HepG2 (cell line): ENCODE measurements at places on chromosomes 4 and X. TPM values are rescaled to one million over a fixed set of nuclear protein-coding genes. Genes with fewer than 3 reads are reported as not detected.

The PDS5A gene
- total RNA-seq: 57.0 and 77.4 TPM in 2 replicates

The KCTD8 gene
- not detected in 2 replicates for total RNA-seq

DNA sequence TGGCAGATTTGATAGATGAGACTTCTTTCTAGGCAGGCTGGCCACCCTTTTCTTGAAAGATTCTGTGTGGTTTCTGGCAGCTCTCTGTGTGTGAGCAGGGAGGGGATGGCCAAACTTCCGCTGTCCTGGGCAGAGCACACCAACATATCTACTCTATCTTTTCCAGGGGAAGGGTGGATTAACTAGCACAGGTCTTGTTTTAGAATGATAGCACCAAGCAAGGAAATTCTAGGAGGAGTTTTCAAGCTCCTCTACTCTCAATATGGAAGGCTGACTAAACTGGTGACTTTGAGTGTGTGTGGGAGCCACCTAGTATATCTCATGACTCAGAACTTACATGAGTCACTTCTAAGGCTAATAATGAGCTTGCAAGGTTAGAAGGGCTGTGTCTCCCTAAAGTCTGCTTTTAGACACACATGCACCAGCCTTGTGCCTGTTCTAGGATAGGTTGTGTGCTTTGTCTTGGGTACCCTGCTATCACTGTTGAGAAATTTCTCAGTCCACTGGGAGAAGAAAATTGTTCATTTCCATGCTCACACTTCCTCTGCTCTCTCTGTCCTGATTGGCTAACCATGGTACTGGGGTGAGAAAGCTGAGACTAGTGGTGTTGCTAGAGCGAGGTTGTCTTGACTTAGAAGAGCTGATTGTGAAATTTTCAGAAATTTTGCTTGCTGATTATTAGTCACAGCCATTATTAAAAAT lies 72.9 kb downstream of the YIPF6 start:
- no peak for DNase-seq
- no peak overlapping the region for H3K4me3 ChIP-seq
- H3K27ac ChIP-seq: no peak overlapping the region
- H3K27me3 ChIP-seq: no peaks in the 10 kb centered on the region

DNA sequence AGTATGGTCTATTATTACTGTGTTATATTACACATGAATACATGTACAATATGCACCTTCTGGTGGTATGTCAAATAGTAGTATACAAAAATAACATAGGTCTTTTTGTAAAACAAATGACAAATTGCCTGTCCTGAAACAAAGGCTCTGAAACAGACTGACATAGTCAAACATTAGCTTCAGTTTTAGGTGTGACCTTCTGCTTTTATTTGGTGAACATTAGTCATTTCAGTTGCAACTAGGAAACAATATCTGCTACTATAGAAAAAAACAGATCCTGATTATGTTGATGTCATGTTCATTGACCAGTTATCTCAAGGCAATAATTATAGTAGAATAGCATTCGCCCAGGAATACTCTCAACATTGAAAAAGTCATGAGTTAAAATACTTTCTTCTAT lies 123.0 kb downstream of the CHRNA9 start:
- DNase-seq: peak; percentile 7
- peaks cover 39% of the 10 kb centered on the region for H3K4me1 ChIP-seq
- no peak overlapping the region for H3K4me3 ChIP-seq
- no peaks in the 10 kb centered on the region; the same call in 1 of the 2 replicates for H3K27me3 ChIP-seq
- no peak overlapping the region for H3K27ac ChIP-seq

DNA sequence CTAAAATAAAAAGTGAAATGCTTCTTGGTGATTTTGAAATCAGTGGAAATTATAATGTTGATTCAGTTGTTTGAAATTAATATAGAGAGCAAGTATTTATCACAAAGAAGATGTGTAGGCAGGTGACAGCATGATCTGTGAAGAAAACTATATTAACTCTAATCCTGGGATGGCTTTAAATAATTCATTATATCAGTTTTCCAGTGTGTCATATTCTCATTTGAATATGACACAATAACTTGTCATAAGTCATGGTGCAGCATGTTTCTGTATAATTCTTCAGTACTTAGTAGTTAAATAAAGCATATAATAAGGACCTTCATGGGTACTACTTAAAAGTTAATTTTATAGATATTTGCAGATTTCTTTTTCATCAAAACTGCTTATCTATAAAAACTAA lies 573.6 kb downstream of the INPP4B start:
- H3K27me3 ChIP-seq: no peaks in the 10 kb centered on the region
- no peak for DNase-seq
- no peaks in the 10 kb centered on the region for H3K36me3 ChIP-seq
- H3K4me3 ChIP-seq: no peak overlapping the region
